ENCODE measurements at places on chromosomes 6 and 20.
A peak's percentile ranks its signal among the peaks of the same experiment; 100 is the strongest.

DNA sequence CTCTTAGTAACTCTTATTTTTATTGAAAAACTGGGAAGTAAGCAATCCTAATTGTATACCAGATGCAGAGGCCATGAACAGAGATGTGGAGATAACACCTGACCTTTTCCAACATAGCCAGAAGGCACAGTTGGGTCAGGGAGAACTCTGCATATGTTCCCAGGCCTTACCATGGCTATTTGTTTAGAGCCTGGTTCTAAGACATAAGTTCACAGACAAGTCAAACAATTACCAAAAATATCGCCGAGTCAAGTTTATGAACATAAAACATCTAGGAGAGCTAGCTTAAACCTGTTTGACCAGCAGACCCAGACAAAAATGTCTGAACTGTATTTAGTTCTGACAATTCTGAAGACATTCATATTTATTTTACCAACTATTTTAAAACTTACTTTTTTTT lies 26.7 kb upstream of the IYD start:
- DNase-seq, result no peak

- peak; percentile 1 for DNase-seq
Observed at GRCh38 chr6:108200631-108201030, 34.8 kb downstream of the NR2E1 start.

GRCh38 chr6:21856844-21857243 lies 263.3 kb downstream of the SOX4 start:
- no peak for DNase-seq

GRCh38 chr6:7173843-7174503 lies 66.2 kb downstream of the RREB1 start:
- no peak for DNase-seq

DNA sequence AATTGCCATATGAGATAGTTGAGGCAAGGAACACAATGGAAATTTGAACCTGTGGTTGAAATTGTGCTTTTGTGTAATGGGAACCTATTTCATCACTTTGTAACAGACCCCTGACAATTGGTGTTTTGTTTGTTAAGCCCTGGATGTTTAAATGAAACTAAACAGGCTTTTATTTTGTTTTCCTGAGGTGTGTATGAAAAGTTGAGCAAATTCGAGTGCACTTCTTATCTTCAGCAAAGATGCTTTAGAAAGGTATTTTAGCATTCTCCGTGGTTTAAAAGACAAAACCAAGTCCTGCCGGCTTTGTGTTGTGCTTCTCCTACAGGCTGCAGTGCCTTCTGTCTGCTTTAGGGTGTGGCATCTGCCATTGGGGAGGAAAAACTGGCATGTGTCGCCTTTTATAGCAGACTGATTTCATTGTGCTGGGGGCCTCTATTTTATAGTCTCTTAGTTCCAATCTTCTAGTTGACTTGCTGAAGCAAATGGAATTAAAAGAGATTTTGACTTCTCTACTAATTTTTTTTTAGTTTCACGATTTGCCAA lies 2.2 kb upstream of the ARID1B start:
- no peak for DNase-seq

DNA sequence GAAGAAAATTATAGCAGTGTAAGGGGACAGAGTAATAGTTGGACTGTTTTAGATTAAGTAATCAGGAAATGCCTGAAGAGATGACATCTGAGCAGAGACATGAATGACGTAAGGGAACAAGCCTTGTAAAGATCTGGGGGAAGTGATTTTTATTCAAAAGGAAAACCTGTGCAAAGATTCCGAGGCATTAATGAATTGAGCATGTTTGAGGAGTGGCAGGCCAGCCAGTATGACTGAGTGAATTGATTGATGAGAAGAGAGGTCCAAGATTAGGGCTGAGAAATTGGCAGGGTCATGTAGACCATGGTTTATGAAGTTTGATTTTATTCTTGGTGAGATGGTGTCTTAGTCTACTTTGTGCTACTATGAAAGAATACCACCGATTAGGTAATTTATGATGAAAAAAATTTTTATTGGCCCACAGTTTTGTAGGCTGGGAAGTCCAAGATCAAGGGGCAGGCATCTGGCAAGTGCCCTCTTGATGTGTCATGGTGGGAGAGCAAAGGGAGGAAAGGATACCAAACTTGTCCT lies 95.1 kb downstream of the LIN28B start:
- DNase-seq, result no peak

DNA sequence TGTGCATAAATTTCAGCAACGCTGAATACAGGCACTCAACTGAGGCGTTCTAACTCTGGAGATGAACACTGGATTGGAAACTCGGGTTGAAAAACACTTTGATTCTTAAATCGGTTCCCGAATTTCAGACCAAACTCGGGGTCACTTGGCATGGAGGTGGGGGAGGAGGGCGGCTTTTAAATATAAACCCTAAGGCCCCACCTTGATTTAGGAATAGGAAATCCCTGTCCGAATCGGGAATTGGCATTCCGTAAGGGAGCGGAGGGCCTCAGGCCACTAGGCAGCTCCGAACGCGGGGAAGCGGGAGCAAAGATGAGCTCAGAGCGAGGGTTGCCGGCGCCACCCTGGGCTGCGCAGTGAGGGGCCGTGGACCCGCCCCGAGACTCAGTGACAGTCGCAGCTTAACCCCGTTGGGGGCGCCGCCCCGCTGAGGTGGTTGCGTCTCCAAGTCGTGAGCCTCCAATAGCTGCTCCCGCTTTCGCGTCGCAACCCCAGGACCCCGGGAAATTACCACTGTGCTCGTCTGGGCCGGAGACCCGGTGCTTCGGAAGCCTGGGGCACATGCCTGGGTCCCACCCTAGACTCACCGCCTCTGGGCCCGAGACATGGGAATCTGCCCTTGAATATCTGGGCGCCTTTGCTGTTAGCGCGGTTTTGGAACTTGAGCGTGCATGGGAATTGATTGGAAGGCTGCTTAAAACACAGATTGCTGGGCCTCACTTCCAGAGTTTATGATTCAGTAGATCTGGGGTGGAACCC lies 4.6 kb upstream of the SIM1 start:
- no peak for DNase-seq

- no peak for DNase-seq
Observed at GRCh38 chr6:156395276-156395675, 381.9 kb upstream of the ARID1B start.

GRCh38 chr20:58554541-58554940 lies 39.3 kb upstream of the APCDD1L start:
- no peak for DNase-seq

DNA sequence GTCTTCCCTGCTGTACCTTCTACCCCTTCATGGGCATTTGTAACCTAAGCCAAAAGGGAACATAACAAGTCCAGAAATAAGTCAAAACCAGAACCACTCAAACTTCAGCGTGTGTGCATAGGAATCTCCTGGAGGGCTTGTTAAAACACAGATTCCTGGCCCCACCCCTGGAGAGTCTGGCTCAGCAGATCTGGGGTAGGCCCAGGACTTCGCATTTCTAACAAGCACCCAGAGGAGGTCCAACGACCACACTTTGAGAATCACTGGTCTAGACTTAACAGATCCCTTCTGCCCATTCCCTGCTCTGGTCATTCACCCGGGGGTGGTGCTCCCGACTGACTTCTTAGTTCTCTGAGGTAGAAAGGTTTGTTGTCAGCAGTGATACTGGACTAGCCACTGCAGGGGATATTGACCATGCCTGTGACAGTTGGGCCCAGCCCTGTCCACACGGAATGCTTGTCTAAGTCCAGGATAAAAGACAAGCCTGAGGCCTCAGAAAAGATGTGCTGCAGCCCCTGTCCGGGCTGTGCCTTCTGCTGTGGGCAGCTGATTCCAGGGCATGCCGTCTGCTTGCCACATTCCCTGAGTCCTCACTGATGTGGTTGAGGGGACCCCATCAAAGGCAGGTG lies 68.6 kb downstream of the SYNJ2 start:
- no peak for DNase-seq

DNA sequence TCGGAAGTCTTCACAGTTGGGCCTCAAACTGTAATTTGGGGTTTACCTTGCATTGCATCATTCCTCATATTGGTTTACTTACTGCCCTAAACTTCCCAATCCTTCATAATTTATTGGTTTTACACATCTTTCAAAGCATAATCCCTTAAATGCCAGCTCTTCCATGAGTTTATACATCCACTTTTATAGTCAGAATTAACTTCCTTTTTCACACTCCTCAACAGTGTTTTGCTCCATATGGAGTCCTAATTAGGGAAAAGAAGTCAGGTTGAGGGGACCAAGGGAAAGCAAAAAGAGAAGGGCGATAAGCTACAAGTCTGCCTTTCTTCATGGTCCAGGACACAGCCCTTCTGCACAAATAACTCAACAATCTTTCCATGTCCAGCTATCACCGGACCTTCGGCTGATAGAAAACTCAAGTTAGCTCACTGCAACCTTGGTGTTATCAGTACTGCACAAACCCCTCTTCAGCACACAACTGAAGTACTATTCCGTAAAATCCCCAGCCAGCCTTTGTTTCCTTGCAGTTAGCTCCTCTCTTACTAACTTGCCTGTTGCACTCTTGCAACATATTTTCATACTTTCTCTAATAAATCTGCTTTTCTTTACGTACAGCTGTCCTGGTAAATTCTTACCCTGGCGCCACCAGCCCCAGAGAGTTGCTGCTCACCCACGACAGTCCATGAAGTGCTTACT lies 2.0 kb downstream of the EEF1E1 start:
- no peak for DNase-seq

DNA sequence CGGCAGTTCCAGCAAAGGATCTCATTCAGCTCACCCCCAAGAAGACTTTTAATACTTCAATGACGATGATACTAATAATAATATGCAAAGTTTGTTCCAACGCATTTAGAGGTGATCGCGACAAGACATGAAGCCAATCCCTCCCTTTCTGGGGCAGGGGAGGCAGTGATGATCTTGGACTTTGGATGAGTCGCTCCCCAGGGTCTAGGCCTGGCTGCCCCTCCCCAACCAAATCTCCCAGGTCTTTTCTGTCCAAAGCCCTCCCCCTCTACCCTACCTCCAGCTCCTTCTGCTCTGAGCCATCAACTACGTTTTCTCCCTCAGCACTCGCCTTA lies 33.9 kb downstream of the HLA-A start:
- DNase-seq, result no peak

GRCh38 chr6:143553337-143553736 lies 41.8 kb upstream of the FUCA2 start:
- no peak for DNase-seq

DNA sequence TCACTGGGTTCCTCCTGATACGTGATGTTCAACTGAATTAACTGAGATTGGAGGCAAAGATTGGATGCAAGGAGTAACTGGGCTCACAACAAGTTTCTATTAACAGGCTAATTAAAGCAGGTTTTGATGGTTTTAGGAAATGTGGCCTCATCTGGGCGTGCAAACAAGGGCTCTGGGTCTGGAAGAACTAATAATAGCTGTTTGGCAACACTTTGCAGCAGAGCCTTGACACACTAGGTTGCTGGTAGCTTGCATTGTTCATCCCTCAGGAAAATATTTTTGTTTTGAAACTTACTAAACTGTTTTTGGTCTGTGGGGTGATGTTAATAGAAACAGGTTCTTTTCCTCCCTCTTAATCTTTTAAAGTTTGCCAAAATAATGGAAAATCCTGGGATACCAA lies 117.2 kb upstream of the CD93 start:
- DNase-seq, result no peak

All from COR-L47 (cell line).